ENCODE measurements at places on chromosomes 11 and 22.

- DNase-seq = no peak
Measured at GRCh38 chr11:29446132-29446531, 570.7 kb downstream of the KCNA4 start.

GRCh38 chr22:36565159-36565507 lies 36.2 kb upstream of the EIF3D start:
- DNase-seq = no peak

DNA sequence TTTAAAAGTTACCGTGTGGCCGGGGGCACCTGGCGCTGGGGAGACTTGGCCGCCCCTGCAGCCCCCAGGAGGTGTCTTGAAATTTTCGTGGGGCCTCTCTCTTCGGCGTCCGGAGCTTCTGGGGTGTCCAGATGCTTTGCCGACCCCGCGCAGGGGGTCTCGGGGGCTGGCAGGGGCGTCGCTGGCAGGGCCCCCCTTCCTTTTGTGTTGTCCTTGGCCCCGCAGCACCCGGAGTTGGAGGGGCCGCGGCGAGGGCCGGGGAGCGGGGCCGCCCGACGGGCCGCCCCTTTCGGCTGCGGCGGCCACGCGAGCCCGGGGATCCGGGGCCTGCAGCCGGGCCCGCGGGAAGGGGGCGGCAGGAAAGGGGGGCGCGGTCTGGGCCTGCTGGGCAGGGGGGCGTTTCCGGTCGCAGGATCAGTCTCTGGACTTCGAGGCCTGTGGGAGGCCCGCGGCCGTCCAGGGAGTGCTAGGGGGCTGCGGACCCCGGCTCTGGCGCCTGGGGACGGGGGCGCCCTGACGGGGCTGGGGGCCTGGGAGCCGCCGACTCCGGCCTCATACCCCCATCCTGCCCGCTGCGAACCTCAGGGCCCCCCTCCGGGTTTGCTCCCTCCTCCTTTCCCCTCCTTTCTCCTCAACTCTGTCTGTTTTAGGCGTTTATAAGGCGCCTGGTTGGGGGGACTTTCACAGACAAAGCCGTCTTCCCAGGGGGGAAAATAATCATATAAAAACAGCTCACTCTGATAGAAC lies 869 bp downstream of the ZC3H7B start:
- DNase-seq = no peak

DNA sequence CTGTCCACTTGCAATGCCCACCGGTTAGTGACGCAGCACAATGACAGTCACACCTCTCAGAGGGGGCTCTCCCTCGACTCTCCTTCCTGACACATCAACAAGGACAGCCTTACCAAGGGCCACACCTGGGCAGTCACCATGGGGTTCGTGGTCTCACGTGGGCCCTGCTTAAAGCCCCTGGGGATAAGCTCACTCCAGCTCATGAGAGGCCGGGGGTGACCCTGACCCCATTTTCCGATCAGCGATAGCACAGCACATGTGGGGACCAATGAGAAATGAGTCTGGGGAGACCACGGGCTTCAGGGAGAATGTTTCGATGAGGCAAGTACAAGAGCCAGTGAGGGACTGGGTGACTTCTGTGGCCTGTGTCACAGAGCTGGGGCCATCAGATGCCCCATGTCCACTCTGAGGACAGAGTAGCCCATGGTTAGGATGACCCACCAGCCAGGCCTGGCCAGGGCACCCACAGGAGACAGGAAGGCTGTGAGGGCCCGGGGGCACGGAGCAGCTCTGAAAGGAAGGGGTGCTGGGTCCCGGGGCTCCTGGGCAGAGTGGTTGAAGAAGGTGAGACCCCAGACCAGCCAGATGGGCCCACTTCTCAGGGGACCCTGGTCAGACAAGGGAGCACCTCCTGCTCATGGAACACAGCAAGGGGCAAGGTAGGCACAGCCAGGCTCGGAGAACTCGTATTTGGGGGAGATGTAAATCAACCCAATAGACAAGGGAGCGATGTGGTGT lies 128.8 kb downstream of the MED15 start:
- DNase-seq = no peak

DNA sequence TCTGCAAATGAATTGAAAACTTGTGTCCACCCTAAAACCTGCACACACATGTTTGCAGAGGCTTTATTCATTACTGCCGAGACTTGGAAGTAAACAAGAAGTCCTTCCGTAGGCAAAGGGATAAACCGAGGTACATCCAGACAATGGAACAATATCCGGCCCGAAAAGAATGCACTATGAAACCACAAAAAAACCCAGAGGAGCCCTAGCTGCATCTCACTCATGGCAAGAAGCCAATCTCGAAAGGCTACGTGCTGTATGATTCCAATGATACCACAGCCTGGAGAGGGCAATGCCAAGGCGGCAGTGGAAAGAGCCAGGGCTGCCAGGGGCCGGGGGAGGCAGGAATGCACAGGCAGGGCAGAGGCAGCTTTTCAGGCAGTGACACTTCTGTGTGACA lies 3.2 kb upstream of the MRPL23 start:
- no peak for DNase-seq

DNA sequence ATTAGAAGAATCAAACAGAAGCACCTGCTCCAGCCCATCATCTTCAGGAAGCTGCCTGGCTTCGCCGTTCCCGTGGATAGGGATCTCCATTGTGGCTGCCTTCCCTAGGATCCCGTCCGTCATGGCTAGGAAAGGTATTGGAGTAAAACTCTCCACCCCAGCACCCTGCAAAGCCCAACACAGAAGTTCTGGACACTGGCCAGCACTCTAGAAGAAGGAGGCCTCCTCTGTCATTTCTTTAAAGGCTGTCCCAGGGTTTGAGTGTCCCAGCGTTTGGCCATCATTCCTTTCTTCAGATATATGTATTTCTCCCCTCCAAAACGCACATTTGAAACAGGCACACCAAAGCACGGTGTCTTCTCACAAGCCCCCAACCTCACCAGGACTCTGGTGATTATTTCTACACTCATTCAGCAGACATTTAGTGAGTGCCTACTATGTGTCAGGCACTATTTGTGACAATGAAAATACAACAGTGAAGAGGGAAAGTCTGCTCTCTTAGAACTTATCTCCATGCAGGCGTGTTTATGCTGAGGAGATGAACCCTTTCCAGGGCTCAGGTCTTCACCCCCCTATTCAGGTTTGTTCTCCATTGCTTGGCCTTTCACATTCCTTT lies 724 bp downstream of the ARFIP2 start:
- no peak for DNase-seq

GRCh38 chr11:78281511-78281910 lies 92.8 kb downstream of the USP35 start:
- no peak for DNase-seq

DNA sequence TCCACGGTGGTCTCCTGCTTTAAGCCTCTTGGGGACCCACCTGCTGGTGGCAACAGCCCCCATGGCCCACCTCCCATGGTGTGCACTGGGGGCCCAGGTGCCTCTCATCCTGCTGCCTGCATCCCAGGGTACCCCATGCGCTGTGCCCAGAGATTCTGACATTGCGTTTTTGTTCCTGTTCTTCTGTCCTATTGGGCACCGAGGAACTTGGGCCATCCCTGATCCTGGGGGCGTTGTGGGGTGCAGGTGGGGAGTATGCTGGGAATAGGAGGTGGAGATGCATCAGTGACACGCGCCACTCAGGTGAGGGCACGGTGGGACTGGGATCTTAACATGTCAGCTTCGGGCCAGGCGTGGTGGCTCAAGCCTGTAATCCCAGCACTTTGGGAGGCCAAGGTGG lies 12.4 kb upstream of the NAP1L4 start:
- DNase-seq = no peak

DNA sequence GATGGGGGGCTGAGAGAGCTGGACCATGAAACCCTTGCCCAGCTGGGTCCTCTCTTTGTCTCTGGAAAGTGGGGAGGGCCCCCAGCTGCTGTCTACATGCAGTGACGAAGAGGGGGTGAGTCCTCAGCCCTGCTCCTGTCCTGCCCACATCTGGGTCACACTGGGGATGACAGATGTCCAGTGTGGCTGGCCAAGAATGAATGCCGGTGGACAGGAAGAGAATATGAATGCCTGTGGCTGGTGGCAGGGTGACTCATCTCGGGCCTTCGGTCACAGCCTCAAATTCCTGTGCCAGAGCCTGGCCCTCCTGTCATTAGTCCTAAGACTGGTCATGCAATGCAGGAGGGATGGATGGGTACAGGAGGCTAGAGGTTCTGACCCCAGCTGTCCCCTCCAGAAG lies 2.2 kb upstream of the PNPLA3 start:
- no peak for DNase-seq

- no peak for DNase-seq
Measured at GRCh38 chr11:69159150-69159852, 3.6 kb downstream of the SMIM38 start.

GRCh38 chr11:86431258-86431657 lies 56.6 kb downstream of the CCDC81 start:
- DNase-seq = no peak

- no peak for DNase-seq
Measured at GRCh38 chr22:49866646-49867045, 13.0 kb downstream of the ZBED4 start.
